Immature natural killer cell (primary cell): ENCODE measurements at places on chromosomes 11 and 22. TPM values are rescaled to one million over a fixed set of nuclear protein-coding genes. Genes with fewer than 3 reads are reported as not detected.

MUC15 gene
- polyA plus RNA-seq = not detected

RFPL1 gene
- polyA plus RNA-seq = not detected

LSP1 gene
- 593 TPM for polyA plus RNA-seq

GNG3 gene
- polyA plus RNA-seq = not detected

DNA sequence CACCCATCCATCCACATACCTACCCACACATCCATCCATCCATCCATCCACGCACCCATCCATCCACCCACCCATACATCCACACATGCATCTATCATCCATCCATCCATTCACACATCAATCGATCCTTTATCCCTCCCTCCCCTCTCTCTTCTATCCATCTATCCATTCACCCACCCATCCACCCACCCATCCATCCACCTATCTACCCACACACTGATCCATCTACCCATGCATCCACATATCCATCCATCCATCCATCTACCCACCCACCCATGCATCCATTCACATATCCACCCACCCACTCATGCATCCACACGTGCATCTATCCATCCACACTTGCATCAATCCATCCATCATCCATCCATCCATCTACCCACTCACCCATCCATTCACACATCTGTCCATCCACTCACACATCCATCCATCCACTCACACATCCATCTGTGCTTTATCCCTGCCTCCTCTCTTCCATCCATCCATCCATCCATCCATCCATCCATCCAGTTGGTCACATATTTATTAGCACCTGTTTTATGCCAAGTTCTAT, 366.1 kb downstream of the CTTN start:
- no peak for DNase-seq

GRCh38 chr11:85774256-85775101, 36.5 kb downstream of the SYTL2 start:
- DNase-seq = no peak

DNA sequence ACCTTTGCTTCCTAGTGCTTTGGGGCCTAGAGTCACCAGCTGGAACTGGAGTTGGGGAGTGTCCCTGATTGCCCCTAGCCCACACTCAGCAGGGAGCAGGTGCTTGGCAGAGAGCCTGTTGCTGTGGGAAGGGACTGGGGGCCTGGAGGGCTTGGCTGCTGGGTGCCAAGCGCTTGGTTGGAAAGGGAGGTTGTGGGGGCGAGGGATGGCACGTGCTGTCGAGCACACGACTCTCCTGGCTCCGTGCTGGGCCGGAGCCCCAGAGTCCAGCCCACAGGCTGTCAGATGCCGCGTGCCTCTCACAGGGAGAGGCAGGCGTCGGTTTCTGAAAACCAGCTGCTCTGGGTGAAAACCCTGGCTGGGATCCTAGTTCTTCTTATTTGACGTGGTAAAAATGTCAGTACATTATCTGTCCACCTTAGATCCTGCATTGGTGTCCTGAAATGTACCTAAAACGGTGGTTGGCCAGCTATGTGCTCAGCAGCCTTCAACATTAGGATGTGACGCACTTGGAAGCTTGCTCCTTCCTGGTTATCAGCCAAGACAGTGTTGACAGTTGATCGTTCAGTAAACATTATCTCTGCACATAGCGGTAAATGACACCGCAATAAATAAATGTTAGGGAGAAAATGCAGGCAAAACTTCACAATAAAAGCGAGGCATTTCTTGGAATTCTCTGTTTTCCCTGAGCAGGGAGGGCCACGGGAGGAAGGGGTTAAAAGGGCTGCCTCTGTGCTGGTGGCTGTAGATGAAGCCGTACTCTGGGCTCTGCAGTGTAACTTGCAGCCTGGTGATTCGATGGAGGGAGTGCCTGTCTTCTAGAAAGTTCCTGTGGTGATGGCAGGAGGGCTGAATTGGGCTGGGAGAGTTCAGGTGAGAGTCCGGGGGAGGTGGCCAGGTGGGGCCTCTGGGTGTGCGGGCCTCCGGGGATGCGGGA, 29.2 kb downstream of the GRAMD4 start:
- DNase-seq = no peak

GRCh38 chr11:117809236-117810055, 12.4 kb upstream of the DSCAML1 start:
- DNase-seq = no peak

DNA sequence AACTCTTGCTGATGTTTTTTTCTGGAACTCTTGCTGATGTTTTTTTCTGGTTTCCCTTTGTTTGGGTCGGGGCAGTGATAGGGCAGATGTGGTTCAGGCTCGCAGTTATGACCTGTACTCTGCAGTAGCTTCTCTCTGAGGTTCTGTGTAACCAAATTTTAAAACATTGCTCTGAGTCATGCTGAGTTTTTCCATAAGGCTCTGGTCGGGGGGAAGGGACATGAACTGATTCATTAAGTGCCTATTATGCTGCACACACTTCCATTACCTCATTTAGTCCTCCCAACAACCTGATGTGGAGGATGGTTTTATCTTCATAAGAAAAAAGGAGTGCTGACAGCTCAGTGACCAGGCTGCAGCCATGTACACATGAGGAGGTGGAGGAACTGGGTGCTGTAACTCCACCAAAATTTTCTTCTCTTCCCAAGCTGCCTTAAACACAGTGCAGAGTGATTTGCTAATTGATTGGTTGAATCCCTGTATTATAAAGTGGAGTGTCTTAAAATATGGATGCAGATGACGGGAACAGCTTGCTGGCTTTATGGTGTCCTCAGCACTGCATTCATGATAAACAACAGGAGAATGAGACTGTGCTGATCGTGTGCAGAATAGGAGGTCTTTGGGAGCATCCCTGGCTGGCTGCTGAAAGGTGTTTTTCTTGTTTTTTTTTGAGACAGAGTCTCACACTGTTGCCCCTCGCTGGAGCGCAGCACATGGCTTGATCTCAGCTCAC, 19.1 kb downstream of the TNRC6B start:
- DNase-seq = no peak

- DNase-seq = no peak
Measured at GRCh38 chr11:108754901-108755625, 90.2 kb downstream of the DDX10 start.
